ENCODE measurements at places on chromosomes 13 and 19.

DNA sequence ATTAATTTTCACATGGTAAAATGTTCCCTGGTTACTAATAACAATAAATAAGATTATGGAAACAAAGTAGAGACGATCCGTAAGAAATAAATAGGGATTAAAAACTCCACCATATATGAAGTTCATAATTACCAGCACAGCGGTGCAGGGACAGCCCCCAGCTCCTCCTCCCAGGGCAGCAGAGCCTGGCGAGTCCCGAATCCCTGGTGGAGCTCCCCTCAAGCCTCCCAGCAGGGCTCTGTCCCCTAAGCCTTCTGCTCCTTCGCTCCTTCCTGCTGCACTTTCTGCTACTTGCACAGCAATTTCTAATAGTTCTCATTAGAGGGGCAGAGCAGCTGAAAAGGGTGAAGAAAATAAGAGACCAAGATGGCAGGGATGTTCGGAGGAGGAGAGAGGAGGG, 43.6 kb downstream of the RASA3 start:
- no peak for DNase-seq

GRCh38 chr19:17679526-17680229, 8.5 kb downstream of the UNC13A start:
- DNase-seq: no peak

- DNase-seq: peak; percentile 53
Observed at GRCh38 chr19:54481326-54481930, 8.3 kb upstream of the CDC42EP5 start.

- DNase-seq: no peak
Observed at GRCh38 chr19:47096721-47097120, 16.9 kb downstream of the ZC3H4 start.

- DNase-seq: peak; percentile 83
Observed at GRCh38 chr13:79385694-79386093, 20.4 kb downstream of the RBM26 start.

DNA sequence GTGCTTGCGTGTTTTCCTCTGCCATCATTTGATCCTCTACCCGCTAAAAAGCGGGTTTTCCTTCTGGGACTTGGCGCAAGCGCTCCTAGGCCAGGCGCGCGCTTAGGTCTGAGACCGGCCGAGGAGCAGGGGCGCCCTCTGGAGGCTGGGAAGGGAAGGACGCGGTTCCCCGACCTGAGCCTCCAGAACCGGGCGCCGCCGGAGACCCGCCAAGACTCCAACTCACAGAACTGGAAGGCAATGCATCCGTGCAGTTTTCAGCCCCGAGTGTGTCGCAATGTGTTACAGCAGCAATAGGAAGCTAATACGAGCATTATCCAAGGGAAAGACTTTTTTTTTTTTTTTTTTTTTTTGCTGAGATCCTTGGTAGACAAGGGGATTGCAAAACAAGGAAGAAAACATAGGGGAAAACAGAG, 190.9 kb downstream of the COL4A1 start:
- DNase-seq: peak; percentile 62

DNA sequence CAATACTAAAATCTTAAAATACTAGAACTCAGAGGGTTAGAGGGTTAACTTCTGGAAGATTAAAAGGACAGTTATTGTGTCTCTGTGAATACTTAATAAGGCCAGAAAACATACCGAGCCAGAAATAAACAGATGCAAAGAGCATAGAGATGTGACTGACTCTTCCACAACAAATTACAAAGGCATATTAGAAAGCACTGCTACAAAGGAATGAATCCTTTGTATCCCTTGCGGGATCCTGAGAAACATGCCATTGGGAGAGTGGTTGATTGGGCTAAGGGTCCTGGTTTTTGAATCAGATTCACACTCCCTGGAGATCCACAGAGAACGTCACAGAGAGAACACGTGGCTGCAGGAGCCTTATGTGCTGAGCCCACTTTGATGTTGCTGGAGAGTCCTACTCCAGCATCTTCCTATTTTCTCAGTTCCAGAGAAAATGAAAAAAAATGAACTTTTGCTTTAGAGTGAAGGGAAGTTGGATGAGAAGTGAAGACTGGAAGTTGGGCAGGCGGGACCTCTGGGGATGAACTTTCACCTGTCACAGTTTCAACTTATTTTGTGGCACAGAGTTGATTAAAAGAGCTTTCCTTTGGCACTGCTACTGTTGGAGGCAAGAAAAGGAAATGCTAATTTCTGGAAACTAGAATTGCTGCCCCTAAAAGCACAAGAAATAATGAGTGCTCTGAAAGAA, 309.9 kb downstream of the DCT start:
- DNase-seq: no peak

GRCh38 chr19:47432091-47432490, 12.8 kb upstream of the MEIS3 start:
- no peak for DNase-seq

DNA sequence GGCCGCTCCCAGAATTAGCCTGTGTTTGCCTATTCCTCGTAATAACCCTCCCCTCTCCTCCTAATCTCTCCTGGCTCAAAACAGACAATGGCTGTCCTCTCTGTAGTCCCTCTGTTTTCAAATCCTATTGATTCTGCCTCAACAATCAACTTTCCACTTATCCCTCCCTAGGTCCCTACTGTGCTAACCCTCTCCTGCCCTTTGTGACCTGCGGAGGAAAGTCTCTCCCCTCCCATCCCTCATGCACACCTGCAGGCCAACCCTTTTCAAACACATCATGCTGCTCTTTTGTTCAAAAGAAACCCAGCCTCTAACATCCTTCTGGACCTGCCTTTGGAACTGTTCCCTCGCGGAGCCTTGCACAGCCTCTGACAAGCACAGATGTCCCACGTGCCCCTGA, 37.3 kb downstream of the CILP2 start:
- no peak for DNase-seq

- no peak for DNase-seq
Observed at GRCh38 chr13:35621989-35622388, 145.5 kb upstream of the MAB21L1 start.
